ENCODE measurements at places on chromosomes 1 and 21.

DNA sequence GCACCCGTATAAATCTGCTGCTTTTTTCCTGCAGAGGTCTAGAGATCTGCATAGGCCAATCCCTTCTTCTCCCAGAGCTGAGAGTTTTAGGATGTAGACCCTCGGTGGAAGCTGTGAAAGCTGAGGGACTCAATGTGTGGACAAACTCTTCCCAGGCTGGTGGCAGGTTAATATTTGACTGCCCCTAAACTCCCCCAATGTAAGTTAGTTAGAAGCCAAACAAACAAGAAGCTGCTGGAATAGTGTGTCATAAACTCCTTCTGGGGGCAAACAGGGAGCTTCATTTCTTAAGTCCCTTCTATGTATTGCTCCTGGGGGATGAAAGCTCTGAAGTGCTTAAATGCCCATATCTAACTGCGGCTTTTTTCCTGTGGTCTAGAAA, 72.3 kb downstream of the SCMH1 start:
- DNase-seq, result no peak

- no peak for DNase-seq
Observed at GRCh38 chr21:45844181-45844580, 137.4 kb upstream of the COL6A1 start.

GRCh38 chr1:34108269-34108668, 56.8 kb downstream of the CSMD2 start:
- no peak for DNase-seq

- no peak for DNase-seq
Observed at GRCh38 chr1:28354121-28354520, 15.4 kb upstream of the PHACTR4 start.

GRCh38 chr1:165129568-165130164, 226.8 kb downstream of the LMX1A start:
- no peak for DNase-seq

DNA sequence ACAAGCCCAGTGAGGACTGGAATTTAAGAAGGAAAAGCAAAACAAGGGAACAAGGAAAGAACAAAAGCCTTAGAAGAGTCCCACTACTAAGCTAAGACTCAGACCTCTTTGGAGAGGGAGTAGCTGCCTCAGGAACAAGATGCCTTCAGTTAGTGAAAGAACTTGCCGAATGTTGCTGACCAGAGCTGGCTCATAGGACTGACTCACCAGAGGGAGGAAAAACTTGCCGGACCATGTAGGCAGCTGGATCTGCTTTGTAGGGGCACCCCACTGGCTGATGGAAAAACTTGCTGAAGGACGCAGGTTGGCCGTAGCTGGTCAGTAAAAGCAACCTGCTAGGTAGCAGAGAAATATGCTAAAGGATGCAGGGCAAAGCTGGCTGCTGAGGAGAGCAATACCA, 15.3 kb upstream of the ZSWIM5 start:
- DNase-seq, result no peak

DNA sequence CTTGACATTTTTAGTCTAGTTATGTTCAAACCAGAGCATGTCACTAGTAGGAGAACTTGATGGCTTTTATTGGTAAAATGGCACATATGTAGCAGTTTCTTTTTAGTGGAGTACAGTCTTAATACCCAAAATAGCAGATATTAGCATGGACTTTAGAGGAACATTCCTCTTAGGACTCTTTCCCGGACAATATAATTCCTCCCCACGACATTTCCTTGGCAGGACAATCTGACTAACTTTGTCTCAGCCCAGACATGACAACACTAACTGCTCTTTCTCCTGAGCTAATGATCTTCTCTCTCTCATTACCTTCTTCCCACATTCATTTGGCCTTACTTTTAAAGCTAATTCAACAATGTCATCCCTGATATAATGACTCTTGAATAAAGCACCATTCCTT, 62.5 kb downstream of the ADAMTS1 start:
- no peak for DNase-seq

GRCh38 chr21:29979043-29979442, 39.2 kb upstream of the GRIK1 start:
- no peak for DNase-seq

DNA sequence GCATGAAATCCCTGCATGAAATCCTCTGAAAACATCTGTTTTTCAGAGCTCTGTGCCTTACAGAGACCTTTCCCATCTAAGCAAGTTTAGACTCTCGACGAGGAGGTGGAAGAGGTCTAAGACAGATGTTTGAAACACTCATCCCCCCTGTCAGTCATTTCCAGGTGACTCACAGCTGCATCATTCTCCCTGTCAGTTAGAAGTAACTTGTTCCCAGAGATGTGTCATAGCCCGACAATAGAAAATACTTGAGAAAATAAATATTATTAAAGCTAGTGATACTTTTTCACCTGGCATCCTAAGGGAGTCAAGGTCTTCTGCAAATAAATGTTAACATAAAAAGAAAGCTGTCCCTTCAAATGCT, 41.6 kb upstream of the SEC16B start:
- no peak for DNase-seq

DNA sequence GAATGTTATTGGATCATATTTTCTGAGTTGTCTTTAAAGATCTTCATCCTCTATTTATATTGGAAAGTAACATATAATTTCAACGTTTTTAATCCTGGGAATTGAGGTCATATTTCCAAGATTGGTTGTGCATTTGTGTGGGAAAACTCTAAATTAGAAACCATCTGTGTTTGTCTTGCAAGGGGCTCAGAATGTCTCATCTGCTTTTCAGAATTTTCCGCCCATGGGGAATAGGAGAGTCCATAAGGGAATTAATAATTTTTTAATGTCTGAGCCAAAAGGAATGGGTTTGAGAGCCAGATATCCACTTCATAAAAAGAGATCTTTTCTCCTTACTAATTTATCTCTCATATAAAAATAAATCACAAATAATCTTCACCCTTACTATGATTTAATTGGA, 84.8 kb upstream of the MAP1LC3C start:
- no peak for DNase-seq

- DNase-seq, result no peak
Observed at GRCh38 chr21:30990514-30991262, 47.6 kb downstream of the KRTAP19-8 start.

Data from HL-60 (cell line).